ENCODE measurements at places on chromosomes 7 and 10.

GRCh38 chr7:68622500-68622899, 975.8 kb upstream of the AUTS2 start:
- DNase-seq, result no peak

DNA sequence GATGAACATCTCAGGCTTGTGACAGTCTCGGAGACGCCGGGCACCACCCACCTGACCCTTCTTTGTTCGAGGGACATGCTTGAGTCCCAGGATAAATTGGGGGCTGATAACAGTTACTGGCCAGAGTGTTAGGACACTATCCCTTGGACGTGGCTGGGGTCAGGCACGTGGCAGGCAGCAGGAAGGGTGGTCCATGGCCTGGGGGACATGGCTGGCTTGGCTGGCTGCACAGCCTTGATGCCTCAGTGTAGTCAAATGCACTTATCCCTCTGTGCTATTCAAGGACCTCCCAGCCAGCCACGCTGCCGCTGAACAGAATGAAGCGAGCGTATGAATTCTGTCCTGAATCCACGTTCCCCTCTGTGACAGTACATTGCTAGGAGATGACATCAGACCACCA, 662.0 kb upstream of the FOXK1 start:
- DNase-seq, result no peak

GRCh38 chr7:12111422-12112405, 99.4 kb upstream of the TMEM106B start:
- DNase-seq, result no peak

DNA sequence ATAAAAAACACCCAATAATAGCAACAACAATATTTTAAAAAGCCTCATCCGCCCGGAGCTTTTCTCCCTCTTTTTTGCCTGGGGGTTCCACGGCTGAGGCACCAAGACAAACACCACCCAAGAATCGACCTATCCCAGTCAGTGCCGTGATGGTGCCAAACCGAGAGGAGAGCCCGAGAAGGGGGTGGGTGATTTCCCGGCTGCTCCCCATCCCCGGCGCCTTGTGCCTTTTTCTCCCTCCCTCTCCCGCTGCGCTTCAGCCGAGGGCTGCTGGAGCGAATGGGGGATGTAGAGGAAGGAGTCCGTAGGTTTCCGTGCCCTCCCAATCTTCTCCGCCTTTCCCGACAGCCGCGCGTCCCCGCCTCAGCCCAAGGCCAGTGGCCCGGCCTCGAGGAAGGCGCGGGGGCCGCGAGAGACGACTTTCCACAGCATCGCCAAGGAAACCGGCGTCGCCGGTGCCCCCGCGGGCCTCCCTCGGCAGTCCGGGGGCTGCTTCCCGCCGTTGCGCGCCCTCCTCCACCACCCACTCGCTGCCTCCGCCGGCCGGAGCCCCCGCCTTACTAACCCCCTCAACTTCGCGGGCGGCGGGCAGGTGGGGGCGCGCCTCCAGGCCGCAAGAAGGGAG, 1.3 kb downstream of the EGR2 start:
- no peak for DNase-seq

- DNase-seq, result no peak
Measured at GRCh38 chr10:88866454-88866853, 13.6 kb upstream of the STAMBPL1 start.

DNA sequence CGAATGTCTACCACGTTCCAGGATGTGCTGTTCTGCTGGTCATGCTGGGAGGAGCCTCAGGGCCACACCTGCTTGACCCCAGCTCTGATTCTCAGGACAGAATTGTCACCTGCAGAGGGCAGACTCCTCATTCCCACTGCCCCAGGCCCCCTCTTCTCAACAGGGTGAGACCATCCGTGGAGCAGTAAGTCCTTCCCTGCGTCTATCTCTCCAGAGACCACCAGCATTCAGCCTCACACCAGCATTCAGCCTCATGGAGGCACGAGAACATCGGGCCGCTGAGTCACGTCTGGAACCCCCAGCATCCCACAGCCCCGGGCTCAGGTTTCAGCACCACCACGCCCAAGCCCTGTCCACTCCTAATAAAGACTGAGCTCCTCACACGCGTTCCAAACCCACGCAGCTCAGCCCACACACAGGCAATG, 273.4 kb downstream of the DIP2C start:
- DNase-seq, result no peak

DNA sequence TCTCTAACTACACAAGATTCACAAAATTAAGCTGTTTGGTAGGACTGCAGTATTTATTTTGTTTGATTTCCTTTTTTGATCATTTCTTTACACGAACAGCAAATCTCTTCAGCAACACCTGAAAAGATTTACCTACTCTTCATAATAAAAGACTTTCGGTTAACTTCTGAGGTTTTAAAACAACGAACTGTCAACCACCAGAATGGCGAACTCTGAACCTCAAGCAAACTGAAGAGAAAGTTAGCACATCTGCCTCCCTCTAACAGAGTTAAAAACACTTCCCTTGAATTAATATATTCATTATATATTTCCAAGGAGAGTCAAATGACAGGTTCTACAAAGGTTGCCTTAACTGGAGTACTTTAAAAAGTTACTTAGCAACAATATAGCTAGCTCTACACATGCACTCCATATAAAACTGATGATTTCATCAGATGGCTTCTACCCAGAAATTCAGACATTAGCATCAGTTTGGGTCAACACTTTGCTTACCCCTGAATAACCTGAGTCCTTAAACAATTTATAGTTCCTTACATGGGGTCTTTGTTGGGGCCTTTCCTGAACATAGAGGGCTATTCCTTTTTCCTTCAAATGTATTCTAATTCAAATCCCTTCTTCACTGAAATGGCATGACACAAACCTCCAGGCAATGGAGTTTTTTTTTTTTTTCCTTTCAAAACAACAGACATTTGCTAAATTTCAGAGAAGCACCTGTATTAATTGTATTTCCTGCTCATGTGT, 118.3 kb downstream of the SEM1 start:
- DNase-seq, result no peak

DNA sequence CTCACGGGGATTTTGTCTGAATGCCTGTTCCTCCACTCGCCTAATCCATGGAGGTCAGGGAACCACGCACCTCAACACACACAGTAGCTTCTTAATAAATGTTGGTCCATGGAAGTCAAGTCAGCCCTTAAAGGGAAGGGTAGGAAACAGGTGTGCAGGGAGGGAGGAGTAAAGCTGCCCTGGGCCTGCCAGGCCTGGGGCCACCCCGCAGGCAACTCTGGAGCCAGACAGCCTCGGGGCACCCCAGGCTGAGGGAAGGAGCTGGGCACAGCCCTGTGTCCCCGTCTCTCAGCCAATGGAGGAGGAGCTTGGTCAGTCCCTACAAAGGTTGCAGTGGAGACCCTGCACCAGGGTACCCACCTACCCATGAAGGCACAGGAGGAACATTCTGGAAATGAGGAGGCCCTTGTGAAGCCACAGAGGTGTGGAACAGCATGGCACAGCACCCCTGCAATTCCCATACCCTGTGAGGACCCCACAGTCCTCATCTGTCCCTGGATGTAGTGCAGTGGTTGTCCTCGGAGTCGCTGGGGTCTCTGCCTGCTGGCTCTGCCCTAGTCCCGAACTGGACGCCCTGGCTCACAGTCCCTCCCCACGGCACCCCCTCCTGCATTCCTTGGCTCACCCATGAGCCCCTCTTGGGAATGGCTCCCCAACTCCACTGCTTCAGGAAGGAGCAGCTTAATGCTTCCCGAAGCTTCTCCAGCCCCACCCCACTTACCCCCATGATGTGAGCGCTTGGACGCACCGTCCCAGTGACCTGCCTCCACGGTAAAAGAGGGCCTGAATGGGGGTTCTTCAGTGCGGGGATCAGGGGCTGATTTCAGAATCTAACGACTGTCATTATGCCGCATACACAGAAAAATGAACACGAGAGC, 79.2 kb upstream of the INSIG1 start:
- no peak for DNase-seq

GRCh38 chr7:48420206-48420605, 248.9 kb downstream of the ABCA13 start:
- DNase-seq, result no peak
